Astrocyte of the spinal cord (primary cell): ENCODE measurements at places on chromosomes 7 and 10.

DNA sequence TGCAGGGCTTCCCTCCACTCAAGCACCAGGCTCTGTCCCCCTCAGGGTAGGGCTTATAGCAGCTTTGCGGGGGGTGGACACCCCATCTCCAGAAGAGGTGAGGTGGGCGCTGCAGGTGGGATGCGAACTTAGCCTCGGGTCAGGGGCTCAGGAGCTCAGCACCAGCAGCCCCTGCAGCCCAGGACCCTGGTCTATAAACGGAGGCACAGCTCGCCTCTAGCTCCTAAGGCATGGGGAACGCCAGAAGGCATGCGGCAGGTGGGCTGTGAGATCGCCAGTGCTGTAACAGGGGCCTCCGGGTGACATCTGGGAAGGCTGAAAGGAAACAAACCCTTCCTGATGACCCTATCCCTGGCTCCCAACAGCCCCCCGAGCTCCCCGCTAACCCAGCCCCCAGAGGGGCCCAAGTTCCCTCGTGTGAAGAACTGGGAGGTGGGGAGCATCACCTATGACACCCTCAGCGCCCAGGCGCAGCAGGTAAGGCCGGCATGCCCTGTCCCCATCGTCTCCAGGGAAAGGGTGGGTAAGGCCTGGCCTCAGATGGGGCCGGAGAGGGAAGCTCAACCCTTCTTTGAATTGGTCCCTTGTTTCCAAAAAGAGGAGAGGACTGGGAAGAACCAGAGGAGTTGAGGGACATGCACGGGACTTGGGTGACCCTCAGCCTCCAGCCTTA, 4.2 kb downstream of the NOS3 start:
- no peak for DNase-seq

- DNase-seq, result no peak
These were observed 77.5 kb downstream of the ARID5B start for GRCh38 chr10:61978965-61979364.

DNA sequence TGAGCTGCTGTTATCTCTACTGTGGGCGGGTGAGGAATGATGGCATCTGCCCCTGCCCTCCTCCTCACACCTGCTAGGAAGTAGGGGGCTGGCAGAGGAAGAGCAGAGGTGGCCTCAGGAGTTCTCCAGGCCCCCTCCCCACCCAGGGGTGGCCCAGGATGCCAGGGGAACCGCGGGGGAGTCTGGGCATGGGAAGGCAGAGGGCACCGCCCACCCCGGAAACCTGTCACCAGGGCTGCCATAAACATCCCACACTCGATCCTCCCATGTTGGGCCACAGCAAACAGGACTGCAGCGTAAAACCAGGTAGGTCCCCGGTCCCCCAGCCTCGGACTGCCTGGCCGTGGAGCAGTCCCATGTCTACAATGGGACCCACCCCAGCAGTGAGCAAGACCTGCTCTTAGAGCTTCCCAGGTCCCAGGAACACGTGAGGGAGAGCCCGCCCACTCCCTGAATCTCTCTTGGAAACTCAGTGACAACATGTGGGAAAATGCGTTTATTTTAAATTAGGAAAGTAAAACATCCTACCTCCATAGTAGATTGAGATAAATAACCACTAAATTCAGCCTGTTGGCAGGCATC, 23.4 kb downstream of the EBF3 start:
- DNase-seq, result no peak

DNA sequence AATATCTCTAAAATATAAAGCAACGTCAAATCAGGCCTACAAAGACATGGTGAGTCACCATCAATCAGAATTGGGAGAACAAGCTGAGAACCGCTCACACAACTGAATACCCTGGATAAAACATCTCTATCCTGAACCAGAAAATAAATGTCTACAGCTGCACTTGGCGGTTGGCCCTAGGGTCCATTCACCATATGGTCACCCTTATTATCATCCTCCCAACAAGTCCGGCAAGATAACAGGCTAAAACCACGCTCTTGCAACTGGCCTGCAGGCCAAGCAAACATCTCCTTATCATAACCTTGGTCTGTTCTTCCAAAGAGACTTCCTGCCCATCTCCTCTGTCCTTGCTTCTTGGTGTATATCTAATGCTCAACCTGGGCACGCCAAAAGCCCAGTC, 310.7 kb downstream of the CALN1 start:
- DNase-seq, result no peak

- peak; percentile 45 for DNase-seq
These were observed 108.5 kb downstream of the CFTR start for GRCh38 chr7:117588352-117588794.

- DNase-seq, result no peak
These were observed 14.8 kb downstream of the RAB19 start for GRCh38 chr7:140418653-140419052.
